ENCODE measurements at places on chromosomes 3 and 15.

DNA sequence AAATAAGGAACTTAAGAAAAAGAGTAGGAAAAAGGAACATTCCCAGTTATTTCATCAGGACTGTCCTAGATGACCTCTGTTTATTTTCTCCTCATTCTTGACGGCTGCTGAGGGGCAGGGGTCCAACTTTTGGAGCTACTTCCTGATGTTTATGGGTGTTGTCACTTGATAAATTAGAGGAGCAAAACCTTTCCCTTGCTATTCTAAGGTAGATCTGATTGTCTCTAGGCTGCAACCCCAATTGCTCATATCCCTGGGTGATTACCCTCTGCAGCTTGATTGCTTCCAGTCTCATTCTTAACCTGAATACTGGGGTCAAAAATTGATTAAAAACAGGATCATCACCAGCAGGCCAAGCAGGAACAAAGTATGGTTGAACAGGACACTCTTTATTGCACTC is 311.0 kb upstream of the NDN start:
- no peak for DNase-seq

GRCh38 chr3:172972067-172972466 is 169.0 kb downstream of the SPATA16 start:
- no peak for DNase-seq

DNA sequence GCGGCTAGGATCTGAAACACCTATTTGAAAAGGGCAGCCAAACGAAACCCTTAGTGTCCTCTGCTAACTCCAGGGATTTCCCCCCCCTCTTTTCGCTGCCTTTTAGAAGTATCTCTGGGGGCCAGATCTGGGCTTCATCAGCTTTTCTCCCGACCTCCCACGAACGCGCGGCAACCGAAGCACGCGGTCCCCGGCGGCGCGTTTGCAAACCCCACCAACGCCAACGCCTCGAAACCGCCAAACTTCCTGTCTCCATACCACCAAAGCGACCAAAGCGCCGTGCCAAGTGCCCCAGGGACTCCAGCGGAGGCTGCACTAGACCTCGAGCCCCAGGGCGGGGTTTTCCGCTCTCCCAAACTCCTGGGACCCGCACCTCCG is 155.8 kb upstream of the FRMD4B start:
- DNase-seq, result peak; percentile 26

DNA sequence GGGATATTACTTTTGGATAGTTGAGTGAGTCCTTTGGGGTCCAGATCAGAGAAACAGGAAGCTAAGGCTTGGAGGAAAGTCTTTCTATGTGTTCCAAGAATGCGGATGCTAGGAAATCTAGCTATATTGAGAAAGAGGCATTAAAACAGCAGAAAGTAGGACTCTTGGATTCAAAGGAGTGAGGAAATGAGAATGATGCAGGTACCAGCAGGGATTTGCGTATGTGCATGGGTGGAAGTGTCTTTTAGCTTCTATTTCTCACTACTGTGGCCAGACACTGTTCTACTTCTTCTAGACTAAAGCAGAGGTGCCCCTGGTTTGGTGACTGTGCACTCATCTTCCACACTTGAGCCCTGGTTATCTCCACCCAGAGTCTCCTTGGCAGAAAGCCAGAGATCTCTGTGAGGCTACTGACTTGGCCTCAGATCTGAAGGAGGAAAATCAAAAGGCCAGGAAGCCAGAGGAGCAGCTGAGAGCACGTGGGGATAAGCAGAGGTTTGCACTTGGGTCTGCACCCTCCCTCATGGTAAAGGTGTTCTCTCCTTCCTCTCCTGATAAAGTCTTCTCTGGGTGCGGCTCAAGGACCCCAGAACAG is 44.3 kb downstream of the ATP2B2 start:
- no peak for DNase-seq

GRCh38 chr3:126147932-126148683 is 32.3 kb downstream of the ALDH1L1 start:
- no peak for DNase-seq

DNA sequence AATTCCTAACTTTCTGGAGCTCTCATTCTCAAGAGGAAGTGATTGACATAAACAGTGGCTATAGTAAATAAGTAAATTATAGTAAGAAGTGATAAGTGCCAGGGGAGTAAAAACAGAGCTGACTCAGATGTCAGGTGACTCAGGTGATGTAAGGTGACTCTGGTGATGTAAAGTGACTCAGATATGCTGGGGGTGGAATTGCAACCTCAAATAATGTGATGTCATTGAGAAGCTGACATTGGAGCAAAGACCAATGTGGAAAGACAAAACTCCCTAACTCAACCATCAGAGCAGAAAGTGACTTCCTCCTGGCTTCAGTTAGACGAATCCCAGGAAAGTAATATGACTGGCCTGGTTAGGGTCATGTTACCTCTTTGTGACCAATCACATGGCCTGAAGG is 144.2 kb upstream of the SNTN start:
- DNase-seq, result no peak

- DNase-seq, result no peak
Measured at GRCh38 chr3:97778152-97778551, 13.6 kb downstream of the ARL6 start.
